ENCODE measurements at places on chromosomes 6 and 20.

- no peak for DNase-seq
Measured at GRCh38 chr20:37669773-37670236, 24.0 kb upstream of the CTNNBL1 start.

DNA sequence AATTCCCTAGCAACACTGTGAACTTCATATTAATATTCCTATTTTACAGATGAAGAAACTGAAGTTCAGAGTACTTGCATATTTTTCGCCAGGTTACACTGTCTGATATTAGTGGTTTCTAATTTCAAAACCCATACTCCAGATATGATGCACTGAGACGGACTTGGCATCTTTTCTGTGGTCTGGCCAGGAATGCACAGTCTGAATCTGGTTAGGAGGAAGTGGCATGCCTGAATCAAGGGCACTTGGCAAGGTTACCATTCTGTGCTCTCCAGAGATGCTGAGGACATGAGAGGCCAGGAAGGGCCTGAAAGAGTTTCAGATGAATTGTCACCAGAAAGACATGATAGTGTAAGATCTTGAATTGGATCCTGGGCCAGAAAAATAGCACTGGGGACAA lies 150.1 kb downstream of the HAO1 start:
- DNase-seq = no peak

- DNase-seq = no peak
Measured at GRCh38 chr6:96743496-96743895, 93.8 kb downstream of the GPR63 start.

DNA sequence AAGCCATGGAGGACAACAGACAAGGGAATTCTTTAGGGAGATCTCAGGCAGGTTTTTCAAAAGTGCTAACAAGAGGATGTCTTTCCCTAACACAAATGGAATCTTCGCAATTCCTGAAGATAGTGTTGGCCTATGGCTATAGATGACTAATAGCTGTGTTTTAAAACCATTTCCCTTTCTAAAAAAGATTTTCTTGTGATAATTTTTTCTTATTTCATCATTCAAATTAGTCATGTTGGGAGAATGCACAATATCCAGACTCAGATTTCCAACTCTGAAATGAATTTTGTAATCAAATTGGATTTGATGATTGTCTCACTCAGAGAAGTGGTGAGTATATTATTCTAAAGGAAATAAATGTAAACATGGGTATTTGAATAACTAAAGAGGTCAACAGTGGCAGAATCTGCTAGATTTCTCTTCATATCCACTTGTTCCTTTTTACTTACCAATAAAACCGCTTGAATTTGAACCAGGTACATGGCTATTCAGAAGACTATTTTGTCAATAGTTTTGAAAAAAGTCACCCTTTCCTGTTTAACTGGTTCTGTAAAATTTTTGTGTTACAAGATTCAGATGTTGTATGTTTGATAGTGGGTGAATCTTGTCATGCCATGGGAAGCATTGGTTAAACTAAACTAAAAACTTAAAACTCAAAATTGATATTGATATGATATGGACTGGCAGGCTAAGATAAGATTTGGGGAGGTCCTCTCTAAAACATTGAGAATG lies 1223.7 kb upstream of the EYS start:
- DNase-seq = peak; percentile 21

- DNase-seq = no peak
Measured at GRCh38 chr6:82205930-82206392, 41.6 kb downstream of the IBTK start.
